ENCODE measurements at places on chromosomes 3 and 15.

GRCh38 chr3:89889386-89889785, 782.0 kb downstream of the EPHA3 start:
- DNase-seq = no peak

- no peak for DNase-seq
Observed at GRCh38 chr15:98767692-98768091, 119.4 kb downstream of the IGF1R start.

DNA sequence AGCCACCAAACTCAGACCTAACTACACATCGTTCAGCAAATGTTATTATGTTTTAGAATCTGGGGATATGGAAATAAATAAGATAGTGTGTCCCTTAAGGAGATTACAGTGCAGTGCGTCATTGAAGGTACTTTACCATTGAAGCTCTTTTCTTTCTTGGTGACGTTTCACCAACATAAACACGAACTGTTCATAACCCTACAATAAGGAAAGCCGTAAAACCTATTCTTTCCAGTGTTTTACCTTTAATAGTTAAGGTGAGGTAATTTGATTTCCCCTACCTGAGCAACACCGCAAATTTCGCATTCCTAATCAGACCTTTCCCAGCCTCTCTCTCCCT, 826 bp downstream of the CCDC66 start:
- no peak for DNase-seq

GRCh38 chr3:63128380-63128779, 149.7 kb upstream of the SYNPR start:
- DNase-seq = no peak

DNA sequence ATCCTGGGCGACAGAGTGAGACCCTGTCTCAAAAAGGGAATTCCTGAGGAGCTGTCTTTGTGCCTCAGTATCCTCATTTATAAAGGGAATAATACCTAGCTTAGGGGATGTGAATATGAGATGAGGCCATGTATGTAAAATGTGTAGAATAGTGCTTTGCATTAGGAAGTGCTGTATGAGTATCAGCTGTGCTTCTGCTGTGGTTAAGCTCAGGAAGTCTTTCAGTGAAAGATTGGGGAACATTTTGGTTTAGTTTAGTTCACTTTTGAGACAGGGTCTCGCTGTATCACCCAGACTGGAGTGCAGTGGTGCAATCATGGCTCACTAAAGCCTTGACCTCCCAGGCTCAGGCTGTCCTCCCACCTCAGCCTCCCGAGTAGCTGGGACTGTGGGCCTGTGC, 10.6 kb downstream of the THUMPD3 start:
- DNase-seq = no peak

DNA sequence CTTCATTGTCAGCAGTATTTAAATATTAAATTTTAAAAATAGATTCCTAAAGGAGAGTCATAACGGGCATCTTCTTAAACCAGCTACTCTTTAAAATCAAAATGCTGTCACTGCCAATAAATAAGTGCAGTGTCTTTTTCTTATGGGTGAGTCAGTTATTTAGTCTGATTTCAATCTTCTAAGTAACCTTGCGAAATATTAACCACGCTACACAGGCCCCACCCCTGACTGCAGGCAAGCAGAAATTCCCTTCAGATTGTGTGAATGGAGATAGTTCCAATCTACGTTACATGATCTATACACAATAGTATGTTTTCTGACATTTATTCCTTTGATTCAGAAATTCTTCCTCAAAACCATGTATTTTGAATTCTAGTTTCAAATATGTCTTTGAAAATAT, 141.5 kb downstream of the GADL1 start:
- DNase-seq = no peak
